ENCODE measurements at places on chromosomes 5 and 9.

DNA sequence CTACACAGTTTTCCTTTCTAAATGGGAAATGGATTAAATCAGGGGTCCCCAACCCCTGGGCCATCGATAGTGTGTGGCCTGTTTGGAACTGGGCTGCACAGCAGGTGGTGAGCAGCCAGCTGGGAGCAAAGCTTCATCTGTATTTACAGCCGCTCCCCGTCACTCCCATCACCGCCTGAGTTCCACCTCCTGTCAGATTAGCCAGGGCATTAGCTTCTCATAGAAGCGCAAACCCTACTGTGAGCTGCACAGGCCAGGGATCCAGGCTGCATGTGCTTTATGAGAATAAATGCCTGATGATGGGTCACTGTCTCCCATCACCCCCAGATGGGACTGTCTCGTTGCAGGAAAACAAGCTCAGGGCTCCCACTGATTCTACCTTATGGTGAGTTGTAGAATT, 41.2 kb upstream of the FLT4 start:
- no peak for DNase-seq

DNA sequence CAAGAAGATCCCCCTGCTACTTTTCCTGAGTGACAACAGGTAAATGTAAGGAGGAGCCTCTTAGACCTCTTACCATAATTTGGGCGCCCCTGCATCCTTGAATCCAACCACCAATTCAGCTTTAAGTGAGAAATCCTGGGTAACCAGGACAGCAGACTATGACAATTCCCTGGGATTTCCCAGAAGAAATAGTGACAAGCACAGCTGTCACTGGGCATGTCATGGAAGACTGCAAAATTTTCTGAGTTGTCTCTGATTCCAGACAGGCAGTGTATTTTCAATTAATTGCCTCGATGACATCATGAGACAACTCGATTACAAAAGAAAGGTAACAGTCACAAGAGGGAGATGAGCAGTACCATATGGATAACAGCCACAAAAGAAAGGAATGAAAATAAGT, 256.9 kb downstream of the BNC2 start:
- no peak for DNase-seq

GRCh38 chr9:18920141-18921084, 112.6 kb downstream of the SAXO1 start:
- no peak for DNase-seq

GRCh38 chr9:91111876-91112275, 249.8 kb downstream of the AUH start:
- no peak for DNase-seq

DNA sequence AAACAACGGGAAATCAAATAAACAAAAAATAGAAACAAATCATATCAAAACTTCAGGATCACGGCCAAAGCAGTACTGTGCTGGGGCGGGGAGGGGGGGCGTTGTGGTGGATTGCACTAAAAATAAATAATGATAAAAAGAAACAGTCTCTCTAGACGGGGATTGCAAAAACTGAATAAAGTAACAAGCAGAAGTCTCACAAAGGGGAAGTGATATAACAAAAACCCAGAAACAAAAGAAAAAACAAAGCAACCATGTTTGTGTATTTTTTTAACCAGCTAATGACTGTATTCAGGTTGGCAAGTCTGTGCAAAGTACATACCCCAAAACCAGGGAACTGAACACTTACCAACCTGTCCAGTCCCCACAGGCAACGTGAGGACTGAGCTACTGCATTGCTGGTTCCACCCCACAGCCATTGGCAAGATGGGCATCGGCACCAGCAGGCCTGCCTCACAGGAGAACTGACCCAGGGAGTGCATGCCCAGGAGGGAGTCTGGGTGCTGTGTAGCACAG, 24.1 kb downstream of the BICD2 start:
- no peak for DNase-seq

DNA sequence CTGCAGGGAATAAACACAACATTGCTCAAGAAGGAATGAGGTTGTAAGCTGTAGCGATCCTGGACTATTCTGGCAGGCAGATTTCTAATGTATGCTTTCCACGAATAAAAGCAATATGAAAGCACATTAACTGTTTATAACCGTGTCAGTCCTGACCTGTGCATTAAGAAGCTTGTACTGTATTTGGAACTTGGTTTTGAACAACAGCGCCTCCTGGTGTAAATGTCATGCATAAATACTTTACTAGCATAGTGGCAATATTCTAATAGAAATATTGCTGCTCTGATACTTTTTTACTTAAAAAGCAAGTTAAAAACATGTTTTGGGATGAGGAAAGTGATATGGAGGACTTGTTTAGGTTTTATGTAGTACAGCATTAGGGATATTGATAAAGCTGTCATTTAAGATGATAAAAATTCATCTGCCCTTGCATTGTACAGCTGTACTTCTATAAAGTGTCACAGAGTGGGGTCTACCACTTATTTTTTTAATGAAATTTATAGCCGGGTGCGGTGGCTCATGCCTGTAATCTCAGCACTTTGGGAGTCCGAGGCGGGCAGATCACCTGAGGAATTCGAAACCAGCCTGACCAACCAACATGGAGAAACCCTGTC, 70.7 kb upstream of the GNE start:
- DNase-seq = peak; percentile 49

- no peak for DNase-seq
Observed at GRCh38 chr5:39513236-39513635, 88.5 kb upstream of the DAB2 start.

- DNase-seq = no peak
Observed at GRCh38 chr5:168093200-168093910, 198.1 kb upstream of the WWC1 start.

DNA sequence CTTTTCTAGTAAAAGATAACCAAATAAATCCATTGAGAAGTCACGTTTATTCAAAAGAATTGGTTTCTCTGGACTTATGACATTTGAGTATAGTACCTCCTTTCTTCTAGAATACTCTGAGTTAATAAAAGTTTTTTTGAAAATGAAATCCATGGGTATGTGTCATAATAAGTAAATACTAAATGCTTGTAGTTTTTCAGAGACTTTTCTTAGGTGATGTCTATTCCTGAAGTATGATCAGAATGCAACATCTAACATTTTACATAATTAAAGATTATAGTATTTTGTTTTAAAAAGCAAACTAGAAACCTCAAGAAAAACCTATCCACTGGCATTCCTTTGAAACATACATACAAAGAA, 63.2 kb downstream of the NFIB start:
- no peak for DNase-seq

GRCh38 chr9:15346837-15347236, 39.8 kb upstream of the TTC39B start:
- no peak for DNase-seq

- DNase-seq = no peak
Observed at GRCh38 chr9:27311184-27311583, 14.2 kb upstream of the EQTN start.

- DNase-seq = no peak
Observed at GRCh38 chr9:33175649-33176325, 8.7 kb upstream of the B4GALT1 start.

DNA sequence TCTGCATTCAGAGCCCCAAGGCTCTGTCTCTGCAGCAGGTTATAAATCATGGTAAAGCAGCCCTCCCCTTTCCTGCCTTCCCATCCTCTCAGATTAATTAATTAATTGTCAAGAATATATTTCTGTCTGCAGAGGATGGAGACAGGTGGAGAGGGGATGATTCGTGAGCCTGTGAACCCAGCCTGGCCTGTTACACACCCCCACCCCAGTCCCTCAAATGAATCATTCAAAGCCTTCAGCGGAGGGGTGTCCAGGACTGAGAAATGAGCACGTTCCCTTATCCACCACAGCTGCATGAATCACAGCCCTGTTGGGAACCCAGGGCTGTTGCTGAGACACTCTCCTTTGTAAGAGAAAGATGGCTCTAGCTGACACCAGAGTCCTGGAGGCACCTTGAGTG, 56.0 kb downstream of the NIPAL4 start:
- peak; percentile 87 for DNase-seq

- no peak for DNase-seq
Observed at GRCh38 chr5:73451224-73452130, 2.9 kb upstream of the FOXD1 start.

DNA sequence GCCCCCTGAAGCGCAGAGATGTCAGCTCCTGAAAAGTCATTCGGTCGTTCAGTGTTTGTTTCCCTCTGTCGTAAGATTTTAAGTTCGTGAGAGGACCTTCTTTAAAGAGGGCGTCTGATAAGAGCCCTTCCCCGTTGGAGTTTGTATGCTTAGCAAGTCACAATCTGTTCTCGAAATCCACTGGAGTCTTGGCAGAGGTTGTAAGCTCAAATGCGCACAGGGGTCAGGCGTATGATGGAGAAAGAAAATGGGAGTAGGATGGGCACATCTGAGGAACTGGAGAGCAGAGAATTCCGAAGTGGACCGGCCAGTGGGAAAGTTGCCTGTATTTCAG, 710 bp downstream of the HSD17B4 start:
- DNase-seq = peak; percentile 11

DNA sequence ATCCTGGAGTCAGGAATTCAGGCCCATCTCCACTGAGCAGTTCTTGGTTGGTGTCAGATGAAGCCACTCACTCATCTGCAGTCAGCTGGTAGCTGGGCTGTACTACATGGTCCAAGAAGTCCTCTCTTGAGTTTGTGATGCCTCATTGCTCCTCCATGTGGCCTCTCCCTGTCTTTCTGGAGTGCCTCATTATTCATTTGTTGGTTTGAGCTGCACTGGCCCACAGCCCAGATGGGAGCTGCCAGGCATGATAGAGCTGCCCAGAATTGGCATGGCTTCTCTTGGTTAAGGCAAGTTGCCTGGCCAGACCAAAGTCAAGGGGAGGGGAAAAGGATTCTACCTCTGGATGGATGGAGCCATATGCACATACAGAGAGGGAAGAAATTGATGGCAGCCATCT, 8.0 kb downstream of the PTCD2 start:
- peak; percentile 77 for DNase-seq

- no peak for DNase-seq
Observed at GRCh38 chr5:58517198-58517597, 26.0 kb downstream of the GAPT start.

DNA sequence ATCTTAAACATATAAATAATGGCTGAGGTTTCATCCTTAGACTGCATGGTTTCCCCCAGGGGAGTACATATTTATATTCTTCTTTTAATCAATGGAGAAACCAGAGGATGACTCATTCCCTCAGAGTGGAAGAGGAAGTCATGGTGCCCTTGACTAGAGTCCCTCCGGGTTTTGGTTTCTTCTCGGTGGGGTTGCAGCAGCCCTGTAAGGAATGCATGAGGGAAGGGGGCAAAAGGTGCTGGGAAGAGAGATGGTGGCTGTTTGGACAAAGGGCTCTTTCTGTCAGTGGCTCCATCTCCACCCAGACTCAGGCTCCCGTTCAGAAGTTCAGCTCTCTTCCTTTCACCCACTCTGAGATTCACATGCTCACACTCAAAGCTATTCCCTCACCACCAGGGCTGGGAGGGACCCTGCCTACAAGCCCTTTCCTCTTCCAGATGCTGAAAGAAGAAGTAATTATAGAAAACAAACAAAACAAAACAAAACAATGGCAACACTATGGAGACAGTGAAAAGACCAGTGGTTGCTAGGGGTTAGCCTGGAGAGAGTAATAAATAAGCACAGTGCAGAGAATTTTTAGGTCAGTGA, 129.8 kb upstream of the IL12B start:
- DNase-seq = peak; percentile 36

GRCh38 chr5:132007399-132008162, 3.9 kb downstream of the ACSL6 start:
- peak; percentile 62 for DNase-seq

- no peak for DNase-seq
Observed at GRCh38 chr5:139711906-139712224, 63.7 kb downstream of the CXXC5 start.

GRCh38 chr5:99243111-99243510, 314.3 kb upstream of the CHD1 start:
- no peak for DNase-seq

DNA sequence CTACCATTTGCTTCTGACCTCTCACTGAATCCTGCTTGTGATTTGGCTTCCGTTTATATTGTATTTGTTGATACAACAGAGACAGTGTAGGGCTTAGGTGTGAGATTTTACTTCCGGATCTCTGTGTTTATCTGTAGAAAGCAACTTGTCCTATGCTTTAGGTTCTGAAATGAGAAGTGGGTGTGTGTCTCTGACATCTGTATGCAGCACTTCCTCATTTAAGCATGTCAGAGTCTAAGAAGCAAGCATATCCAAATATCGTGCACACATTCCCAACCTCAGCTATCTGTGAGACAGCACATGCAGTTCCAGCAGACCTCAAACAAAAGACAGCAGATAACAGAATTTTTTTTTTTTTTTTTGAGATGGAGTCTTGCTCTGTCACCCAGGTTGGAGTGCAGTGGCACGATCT, 16.3 kb downstream of the KLF9 start:
- DNase-seq = no peak

DNA sequence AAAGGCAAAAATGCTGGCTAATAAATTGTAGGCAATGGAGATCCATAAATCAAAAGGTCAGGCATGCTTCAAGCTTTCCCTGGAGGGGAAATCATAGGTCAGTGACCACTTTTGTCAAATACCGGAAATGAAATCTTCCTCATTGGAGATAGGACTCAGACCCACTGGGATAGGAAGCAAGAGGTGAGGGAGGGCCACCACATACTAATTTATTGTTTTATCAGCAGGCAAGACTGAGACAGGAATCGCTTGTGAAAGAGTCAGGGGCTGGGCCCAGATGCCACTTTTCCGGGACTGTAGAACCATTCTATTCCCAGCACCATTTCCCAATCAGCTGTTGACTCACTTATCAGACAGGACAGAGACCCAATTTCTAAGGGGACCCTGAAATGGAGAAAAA, 256.3 kb upstream of the TRIM32 start:
- no peak for DNase-seq
